Pancreas (tissue), 10 donors: ENCODE measurements at places on chromosomes 7 and 10.
A peak's percentile ranks its signal among the peaks of the same experiment; 100 is the strongest.

- no peak for DNase-seq
Measured at GRCh38 chr10:69955897-69956740, 96.5 kb upstream of the MACROH2A2 start.

- peak; percentile 73 for DNase-seq
Measured at GRCh38 chr7:158582089-158582456, 5.5 kb downstream of the PTPRN2 start.

GRCh38 chr10:101653536-101653935, 41.4 kb downstream of the FBXW4 start:
- no peak for DNase-seq

GRCh38 chr7:29102558-29103151, 43.7 kb downstream of the CPVL start:
- no peak for DNase-seq

- DNase-seq = no peak
Measured at GRCh38 chr10:92506336-92506735, 67.6 kb downstream of the IDE start.

GRCh38 chr7:134823400-134823799, 44.0 kb downstream of the CALD1 start:
- no peak for DNase-seq

DNA sequence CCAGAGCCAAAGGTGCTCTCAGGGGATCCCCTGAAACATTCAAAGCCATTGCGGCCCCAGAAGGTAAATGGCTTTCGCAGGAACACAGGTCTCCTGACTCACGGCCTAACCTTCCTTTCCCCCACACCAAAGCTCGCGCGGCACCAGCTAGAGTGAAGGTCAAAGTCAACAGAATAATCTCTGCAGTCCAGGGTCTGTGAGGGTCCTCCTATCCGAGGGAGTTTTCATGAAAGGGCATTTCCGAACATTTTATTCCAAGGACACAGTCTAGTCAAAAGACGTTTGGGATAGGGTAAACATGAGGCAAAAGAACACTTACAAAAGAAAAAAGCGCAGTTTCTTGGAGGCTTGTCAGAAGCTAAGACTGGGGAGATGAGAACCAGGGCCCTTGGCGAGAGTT, 559 bp upstream of the STEAP2 start:
- peak; percentile 19 for DNase-seq

DNA sequence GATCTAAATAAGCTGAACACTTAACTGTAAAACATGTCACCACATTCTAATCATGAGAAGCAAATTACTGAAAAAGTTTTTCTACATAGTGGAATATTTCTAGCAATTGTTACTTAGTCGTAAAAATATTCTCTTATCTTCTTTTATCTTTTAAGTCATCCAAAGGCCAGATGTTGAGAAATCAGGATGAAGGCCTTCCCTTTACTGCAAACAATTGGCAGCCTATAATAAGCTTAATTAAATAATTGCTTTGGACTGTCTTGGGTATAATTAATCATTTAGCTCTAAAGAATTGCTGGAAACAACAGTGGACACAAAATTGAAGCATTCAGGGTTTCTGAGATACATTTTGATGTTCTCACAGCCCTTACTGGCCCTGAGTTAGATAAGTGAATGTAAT, 226.5 kb downstream of the FANK1 start:
- DNase-seq = no peak

GRCh38 chr7:39656415-39656814, 33.0 kb downstream of the RALA start:
- no peak for DNase-seq

DNA sequence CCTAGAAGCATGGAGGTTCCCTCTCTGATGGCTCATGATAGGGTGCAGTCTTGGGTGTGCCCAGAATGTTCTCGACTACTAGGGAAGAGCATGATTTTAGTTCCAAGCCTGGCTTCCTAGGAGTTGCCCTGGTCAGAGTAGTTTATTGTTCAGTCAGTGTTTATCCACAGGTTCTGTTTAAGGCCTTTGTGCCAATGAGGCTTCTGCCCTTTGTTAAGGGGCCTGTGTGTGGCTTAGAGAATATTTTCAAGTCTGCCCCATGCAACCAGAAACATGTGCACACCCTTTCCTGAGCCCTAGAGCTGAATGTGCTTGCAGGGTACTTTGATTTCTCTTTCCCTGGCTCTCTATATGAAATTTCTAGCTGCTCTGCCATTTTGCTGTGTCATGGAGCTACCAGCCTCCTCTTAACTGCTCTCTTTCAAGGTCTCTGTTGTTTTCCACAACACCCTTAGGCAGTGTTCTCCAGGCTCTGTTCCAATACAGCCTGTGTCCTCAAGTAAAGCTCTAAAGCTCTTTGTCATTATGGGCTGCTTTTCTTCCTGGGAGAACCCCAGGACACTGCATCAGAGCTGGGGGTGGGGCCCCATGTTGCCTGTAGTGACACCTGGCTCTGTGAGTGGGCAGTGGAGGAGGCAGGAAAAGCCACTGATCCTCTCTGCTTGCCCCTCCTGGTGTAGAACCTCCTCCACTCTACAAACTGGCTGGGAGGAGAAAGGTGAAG, 34.1 kb upstream of the TSPAN33 start:
- no peak for DNase-seq

- DNase-seq = no peak
Measured at GRCh38 chr7:151506901-151507382, 12.8 kb downstream of the RHEB start.

- DNase-seq = no peak
Measured at GRCh38 chr10:121990015-121990677, 1.2 kb downstream of the TACC2 start.

- no peak for DNase-seq
Measured at GRCh38 chr7:143884969-143885559, 16.9 kb downstream of the TCAF1 start.

- peak; percentile 30 for DNase-seq
Measured at GRCh38 chr10:42654419-42654818, 16.0 kb upstream of the ZNF33B start.

- no peak for DNase-seq
Measured at GRCh38 chr7:65966146-65966545, 15.9 kb downstream of the GUSB start.

DNA sequence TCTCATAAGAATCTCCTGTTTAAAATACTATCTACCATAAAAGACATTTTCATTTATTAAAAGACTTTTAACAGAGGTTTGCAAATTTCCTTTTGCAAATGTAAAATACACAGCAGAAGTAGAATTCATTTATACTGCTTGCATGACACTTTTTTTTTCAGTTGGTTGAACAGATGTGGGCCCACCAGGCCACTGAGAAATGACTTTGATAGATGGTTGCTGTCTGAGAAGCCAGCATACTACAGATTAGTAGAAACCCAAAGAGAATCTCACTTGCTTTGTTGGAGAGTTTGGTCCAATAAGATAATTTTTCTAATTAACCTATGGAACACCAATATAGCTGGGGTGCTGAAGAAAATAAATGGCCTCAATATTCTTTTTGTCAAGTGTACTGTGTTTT, 66.3 kb downstream of the PHF14 start:
- no peak for DNase-seq

GRCh38 chr7:101128040-101128834, 1.3 kb downstream of the SERPINE1 start:
- DNase-seq = no peak

- DNase-seq = no peak
Measured at GRCh38 chr7:27367179-27367932, 124.8 kb downstream of the EVX1 start.

DNA sequence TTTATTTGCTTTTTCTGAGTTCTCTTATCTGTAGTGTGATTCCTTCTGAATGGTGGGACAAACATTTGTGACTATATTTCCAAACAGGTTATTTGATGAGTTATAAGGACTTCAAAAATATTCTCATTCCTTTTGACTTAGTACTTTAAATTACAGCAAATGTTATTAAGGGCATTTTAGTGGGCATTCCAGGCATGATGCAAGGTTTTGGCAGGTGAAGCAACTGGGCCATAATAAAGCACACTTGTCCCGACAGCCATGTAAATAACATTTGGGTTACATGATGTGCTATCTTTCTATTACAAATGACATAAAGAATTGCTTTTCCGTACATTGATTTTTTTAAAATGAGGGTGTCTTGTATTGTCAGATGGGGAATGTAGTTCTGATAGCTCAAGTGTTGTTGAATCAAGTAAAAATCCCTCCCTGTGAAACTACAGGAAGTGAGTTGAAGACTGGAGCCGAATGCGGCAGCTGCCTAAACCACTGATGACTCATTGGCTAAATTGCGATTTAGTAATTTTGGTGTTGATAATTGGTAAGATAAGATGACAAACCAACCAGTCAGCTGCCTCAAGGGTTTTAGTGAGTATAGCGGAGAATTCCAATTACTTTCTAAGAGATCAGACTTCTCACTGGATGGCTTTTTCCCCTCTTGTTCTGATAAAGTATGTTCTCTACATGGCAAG, 231.3 kb upstream of the NPY start:
- no peak for DNase-seq

- DNase-seq = no peak
Measured at GRCh38 chr10:61642150-61642571, 20.6 kb upstream of the CABCOCO1 start.

GRCh38 chr10:54402576-54402975, 398.5 kb downstream of the PCDH15 start:
- DNase-seq = no peak

- peak; percentile 85 for DNase-seq
Measured at GRCh38 chr7:77415823-77416620, at the start of gene GSAP. GSAP (minus strand) TSS chr7:77416349; CDS start chr7:77416321, 28 bp downstream.

DNA sequence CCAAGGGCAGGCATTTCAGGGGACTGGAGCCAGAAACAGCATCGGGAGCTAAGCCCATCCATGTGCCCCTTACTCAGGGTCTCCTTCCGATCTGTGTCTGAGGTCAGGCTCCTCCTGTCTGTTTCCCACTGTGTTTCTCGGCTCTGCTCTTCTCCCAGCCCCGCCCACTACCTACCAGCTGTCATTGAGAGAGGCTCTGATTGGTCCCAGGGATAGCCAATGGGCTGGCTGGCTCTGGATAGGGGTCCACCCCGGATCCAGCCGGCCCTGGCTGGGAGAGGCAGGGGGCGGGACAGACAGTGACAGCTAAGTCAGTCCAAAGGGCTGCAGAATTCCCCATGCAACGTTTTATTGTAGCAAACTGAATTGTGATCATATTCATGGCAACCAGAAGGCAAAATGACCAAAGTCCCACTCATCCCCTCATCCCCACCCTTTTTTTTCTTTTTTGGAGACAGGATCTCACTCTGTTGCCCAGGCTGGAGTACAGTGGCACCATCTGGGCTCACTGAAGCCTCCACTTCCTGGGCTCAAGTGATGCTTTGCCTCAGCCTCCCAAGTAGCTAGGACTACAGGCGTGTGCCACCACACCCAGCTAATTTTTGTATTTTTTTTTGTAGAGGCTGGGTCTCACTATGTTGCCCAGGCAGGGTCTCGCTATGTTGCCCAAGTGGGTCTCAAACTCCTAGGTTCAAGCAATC, 76.3 kb downstream of the CLIP2 start:
- DNase-seq = no peak

DNA sequence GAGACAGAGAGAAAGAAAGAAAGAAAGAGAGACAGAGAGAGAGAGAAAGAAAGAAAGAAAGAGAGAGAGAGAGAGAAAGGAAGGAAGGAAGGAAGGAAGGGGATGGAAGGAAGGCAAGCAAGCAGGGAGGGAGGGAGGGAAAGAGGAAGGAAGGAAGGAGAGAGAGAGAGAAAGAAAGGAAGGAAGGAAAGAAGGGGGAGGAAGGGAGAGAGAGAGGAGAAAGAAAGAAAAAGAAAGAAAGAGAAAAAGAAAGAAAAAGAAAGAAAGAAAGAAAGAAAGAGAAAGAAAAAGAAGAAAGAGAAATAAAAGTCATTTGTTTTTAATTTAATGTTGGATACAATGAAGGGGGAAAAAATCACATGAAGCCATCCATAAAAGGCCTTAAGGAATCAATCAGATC, 4.6 kb upstream of the RASSF4 start:
- DNase-seq = no peak

DNA sequence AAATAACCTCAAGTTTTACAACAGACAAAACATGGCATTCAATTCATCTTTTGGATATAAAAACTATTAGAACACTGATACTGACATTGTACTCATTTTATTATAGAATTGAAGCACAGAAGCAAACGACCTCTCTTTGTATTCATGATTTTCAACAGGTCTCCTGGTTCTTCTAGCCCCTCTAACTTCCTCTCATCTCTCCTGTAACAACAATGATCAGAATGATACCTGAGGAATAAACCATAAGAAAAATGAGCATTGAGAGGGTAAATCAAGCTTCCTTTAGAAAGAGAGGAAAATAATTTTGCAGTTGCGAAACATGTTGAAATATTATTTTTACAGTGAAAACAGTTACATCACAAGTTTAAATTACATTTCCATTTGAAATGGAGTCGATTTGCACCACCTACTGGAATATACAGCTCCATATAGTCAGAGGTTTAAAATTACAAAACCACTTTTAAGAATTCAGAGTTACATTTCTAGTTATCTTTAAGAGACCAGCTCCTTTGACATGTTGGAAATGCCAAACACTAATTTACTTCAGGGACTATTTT, 17.5 kb upstream of the TEX36 start:
- DNase-seq = no peak

GRCh38 chr7:20276705-20277472, 53.8 kb upstream of the ITGB8 start:
- DNase-seq = no peak

GRCh38 chr10:126015413-126015812, 119.0 kb downstream of the FANK1 start:
- no peak for DNase-seq

DNA sequence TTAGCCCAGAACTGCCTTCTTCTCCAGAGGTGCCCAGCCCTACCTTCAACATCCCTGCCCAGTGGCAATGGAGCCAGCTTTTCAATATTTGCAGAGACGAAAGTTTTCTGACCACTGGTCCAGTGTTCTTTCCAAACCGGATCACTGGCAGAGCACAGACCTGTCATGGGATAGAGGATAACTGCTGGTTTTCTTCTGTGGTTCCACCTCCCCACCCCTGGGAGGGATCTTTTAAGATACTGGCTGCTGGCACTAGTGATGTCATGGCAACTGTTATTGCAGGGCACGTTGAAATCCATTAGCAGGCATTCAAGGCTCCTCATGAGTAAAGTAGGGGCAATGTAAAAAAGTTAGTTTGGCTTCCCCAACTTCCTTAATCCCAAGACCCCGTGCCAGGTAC, 387.1 kb downstream of the LRMDA start:
- DNase-seq = no peak

DNA sequence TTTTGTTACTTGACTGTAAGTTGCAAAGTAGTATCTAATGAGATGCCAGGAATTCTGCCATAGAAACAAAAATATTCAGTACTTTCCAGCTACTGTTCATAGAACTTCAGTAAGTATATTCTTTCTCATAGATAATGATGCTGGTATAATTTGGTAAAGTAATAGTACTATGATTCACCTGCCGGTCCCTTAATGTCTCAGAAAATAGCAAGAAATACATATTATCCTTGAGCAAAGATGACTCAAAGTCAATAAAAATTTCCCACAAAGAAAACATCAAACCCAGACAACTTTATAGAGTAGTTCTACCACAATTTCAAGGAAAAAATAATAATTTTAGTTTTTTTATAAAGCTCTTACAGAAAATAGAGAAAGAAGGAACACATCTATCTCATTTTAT, 105.4 kb downstream of the EPDR1 start:
- DNase-seq = no peak

DNA sequence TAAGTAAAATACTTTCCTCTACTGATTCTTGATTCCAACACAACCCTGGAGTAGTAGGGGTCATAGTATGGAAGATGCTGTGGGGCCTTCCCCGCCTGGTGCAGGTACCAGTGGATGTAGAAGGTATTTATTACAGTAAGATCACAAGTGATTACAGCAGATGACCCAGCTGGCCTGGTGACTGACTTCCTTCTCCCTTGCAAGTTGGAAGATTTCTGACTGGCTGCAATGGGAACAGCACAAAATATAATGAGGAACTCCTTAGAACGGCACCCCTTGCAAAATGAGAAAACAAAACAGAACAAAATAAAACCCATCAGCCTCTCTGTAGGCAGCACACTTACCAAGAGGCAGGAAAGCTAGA, 61.7 kb upstream of the TARP start:
- DNase-seq = no peak
